ENCODE measurements at places on chromosomes 7 and 10.
A peak's percentile ranks its signal among the peaks of the same experiment; 100 is the strongest.

GRCh38 chr10:51422311-51423120, 276.9 kb downstream of the CSTF2T start:
- peak; percentile 31 for DNase-seq

- DNase-seq, result no peak
Measured at GRCh38 chr7:22635349-22635748, 91.7 kb upstream of the IL6 start.

- DNase-seq, result no peak
Measured at GRCh38 chr10:70575874-70576802, 26.4 kb downstream of the PRF1 start.

- DNase-seq, result no peak
Measured at GRCh38 chr7:47253650-47254080, 328.2 kb downstream of the TNS3 start.
